T-helper 1 cell (primary cell): ENCODE measurements at places on chromosomes 4 and X.

- no peak for DNase-seq
Observed at GRCh38 chrX:110086162-110086915, 83.4 kb downstream of the TMEM164 start.

DNA sequence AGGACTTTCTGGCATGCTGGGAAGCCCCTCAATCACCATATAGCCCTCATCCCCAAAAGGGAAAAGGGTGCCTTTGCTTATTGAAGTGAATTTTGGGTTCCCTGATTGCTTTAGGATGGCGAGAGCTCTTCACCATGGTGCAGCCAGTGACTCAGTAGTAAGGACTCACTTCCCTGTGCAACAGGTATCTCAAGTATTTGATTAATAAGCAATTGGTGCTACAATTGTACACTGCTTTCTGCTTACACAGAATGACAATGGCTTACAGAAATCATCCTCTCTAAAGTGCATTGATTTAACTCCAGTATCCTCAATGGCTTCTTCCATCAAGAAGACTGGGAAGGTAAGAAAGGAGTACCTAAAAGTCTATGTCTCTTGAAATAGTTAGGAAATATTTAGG is 143.7 kb upstream of the SMIM10 start:
- no peak for DNase-seq

DNA sequence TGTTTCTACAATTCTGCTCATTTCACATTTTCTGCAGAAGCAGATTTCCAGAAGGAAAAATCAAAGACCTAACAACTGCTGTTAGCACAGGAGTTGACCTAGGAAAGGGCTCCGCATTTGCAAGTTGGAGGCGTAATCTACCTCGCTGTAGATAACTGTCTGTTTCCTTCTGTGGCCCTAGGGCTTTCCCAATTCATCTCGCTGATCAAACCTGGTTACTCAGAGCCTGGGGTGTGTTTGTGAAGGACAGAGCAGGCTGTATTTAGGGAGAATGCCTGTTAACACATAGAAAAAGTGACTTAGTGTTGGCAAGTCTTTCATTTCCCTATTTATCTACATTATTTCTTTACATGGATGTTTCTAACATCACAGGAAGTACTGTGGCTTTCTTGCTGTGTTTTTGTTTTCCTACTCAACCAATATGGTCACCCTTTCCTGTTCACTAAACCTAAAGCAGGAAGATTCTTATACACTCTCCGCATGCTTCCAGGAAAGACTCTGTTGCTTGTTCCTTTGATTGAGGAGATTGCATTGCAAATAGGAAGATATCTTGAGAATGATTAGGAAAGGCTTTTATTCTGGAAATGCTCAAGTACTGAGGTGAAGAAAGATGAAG is 40.5 kb downstream of the AGA start:
- no peak for DNase-seq

GRCh38 chr4:78129383-78130108 is 72.4 kb downstream of the FRAS1 start:
- no peak for DNase-seq

- no peak for DNase-seq
Observed at GRCh38 chr4:626201-627091, 1.1 kb downstream of the PDE6B start.

- no peak for DNase-seq
Observed at GRCh38 chr4:182643801-182644682, 273.1 kb downstream of the DCTD start.

DNA sequence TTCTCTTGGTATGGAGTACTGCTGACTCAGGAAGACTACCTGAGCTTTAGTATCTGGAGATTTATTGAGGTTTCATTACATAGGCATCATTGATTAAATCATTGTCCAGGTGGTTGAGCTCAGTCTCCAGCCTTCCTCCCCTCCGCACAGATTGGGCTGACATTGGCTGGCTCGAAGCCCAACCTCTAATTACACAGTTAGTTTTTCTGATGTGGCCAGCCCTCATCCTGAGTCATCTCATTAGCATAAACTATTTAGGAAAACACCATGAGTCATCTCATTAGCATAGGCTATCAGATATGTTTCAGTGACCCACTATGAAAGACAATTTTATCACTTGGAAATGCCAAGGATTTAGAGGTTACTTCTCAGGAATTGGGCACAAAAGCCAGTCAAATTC is 93.9 kb upstream of the ANKRD50 start:
- DNase-seq, result no peak

DNA sequence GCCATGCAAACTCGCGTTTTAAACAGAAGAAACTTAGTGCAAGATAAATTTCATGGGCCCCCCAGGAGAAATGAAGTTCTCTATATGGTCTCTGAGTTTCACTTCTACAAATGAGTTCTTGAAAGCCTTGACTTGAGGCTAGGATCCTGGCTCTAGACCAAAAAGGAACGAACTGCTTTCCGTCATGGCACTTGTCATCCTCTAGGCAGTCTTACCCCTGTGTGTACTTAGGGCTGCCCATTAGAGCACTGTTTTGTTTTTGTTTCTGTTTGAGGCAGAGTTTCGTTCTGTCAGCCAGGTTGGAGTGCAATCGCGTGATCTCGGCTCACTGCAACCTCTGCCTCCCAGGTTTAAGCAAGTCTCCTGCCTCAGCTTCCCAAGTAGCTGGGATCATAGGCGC is 29.0 kb downstream of the RNF4 start:
- DNase-seq, result no peak

DNA sequence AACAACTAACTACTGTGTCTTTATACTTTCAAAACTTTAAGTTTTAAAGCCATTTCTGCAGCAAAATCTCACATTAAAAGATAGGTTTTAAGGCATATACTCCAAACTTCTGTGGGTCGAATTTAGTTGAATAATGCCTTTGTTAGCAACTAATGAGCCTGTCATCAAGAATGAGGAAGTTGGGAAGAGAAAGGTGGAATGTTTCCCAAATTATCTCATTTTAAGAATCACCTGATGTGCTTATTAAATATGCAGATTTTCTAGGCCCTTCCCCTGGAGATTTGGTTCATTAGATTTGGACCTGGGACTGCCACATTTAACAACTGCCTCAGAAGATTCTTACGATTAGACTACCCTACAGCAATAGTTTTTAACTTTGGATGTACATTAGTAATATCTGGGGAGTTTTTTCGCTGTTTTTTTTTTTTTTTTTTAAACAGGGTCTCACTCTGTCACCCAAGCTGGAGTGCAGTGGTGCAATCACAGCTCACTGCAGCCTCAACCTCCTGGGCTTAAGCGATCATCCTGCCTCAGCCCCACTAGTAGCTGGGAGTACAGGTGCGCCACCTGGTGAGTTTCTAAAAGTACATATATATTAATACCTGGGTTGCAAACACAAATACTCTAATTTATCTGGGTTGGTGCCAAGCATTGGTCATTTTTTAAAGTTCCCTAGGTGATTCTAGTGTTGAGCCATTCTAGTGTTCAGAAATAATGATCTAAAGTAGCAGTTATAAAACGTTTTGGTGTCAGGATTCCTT is 16.1 kb upstream of the TASL start:
- no peak for DNase-seq

DNA sequence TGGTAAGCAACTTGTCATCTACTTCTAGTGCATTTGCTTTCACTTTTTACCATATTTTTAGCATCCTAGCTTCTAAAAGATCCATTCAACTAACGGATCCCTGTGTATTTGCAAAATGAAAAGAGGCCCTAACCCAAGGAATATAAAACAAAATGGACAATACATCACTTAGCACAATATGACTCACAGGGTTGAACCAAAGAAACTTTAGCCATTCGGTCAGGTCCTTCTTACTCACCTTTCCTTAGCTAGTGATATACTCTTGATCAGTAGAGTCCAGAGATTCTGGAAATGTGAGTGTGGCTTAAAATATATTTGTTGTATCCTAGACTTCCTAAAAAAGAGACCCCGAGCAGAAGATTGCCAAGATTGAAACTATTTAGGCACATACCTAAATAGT is 19.5 kb downstream of the TMPRSS11E start:
- no peak for DNase-seq

- DNase-seq, result no peak
Observed at GRCh38 chr4:47816748-47817147, 21.1 kb downstream of the CORIN start.

DNA sequence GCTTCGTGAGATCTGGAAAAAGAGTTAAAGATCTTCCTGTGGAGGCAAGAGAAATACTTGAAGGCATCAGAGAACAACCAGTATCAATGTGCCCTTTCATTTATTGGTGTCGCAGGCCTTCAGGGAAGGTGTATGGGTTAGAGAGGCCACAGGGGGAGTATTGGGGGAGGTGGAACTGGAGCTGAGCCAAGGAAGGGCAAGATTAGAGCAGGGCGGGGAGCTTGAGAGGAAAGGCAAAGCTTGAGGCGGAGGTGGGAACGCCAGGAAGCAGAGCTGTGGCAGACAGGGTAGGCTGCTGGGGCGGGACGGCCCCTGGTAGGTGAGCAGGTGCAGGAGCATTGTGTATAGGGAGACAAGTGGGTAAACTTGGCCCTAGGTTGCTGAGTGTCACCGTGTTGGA is 329.9 kb downstream of the ARHGAP10 start:
- DNase-seq, result no peak

DNA sequence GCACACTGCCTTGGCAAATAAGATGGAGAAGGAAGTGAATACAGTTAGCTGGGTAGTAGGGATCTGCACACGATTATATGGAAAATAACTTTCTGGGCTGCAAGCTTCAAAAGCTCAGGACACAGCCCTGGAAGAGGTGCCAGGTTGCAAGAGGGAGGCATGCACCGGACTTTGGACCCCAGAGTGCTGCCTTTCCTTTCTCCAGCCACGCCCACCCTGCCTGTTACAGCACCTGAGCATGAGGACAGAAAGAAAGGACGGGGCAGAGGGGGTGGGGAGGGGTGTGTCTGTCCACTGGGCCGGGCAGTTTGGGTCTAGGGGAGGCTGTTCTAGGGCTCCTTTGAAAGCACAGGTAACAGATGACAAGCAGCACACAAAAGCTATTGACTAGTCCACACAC is 152.8 kb downstream of the ENPP6 start:
- no peak for DNase-seq

- no peak for DNase-seq
Observed at GRCh38 chrX:103356858-103357257, 552 bp downstream of the TCEAL9 start.

GRCh38 chr4:16884673-16885460 is 13.6 kb downstream of the LDB2 start:
- no peak for DNase-seq

- no peak for DNase-seq
Observed at GRCh38 chr4:28010577-28011240, 1150.1 kb downstream of the STIM2 start.

- no peak for DNase-seq
Observed at GRCh38 chr4:177555007-177555574, 112.9 kb upstream of the AGA start.

GRCh38 chr4:24742773-24743172 is 52.6 kb upstream of the SOD3 start:
- DNase-seq, result no peak

- DNase-seq, result no peak
Observed at GRCh38 chr4:169272265-169272886, 1.6 kb upstream of the SH3RF1 start.

DNA sequence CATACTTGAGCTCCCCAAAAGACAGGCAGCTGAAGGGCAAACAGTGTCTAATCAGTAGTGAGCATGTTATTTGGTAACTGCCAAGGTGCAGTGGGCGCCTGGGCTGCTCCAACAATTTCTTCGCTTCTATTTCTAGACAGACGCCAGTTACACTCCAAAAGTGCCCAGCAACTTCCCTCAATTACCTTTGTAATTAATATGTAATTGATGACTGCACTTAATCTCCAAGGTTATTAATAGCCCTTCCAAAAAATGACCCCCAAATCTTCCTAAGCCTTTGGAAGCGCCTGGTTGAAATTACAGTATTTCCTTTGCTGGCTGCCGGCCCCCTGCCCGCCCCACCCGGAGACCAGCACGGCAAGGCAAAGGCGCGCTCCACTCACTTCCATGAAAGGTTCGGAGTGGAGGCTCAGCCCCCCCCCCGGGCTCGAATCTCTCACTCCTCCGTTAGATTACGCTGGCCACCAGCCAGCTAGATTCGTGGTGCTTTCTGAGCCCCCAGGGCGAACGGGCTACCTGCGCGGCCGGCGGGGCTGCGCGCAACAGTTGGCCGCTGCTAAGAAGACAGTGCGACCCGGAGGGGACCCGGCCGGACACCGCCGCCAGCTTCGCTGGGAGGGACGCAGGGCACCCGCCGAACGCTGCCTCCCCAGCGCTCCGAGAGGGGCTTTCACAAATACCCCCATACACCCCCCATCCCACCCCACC is 1.9 kb downstream of the GPC4 start:
- no peak for DNase-seq

DNA sequence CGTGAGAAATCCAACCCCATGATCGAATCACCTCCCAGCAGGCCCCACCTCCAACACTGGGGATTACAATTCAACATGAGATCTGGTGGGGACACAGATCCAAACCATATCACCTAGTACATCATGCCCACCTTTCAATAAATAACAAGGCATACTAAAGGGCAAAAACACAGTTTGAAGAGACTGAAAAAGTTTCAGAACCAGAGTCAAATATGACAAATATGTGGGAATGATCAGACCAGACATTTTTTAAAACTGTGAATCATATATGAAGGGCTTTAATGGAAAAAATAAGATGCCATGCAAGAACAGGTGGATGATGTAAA is 167.3 kb downstream of the CAMK2D start:
- no peak for DNase-seq

- no peak for DNase-seq
Observed at GRCh38 chr4:723751-724530, 18.3 kb downstream of the PCGF3 start.

DNA sequence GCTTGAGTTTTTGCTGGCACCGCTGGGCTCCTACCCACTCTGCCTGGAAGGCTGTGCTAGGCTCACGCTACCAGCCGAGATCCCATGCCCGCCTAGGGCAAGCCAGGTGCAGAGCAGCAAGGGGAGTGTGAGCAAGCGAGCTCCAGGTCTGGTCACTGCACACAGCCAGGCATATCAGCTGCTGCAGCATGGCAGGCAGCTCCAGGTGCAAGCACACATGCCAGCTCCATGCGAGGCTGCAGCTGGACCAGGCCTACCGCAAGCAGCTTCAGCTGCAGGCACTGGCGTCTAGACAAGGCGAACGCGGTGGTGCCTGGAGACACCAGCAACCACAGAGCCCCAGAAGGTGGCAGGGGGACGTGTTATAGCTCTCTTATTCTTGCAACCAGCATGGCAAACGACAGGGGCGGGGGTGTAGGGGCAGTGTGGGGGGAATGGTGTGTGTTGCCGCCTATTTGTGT is 614.7 kb upstream of the EPHA5 start:
- DNase-seq, result no peak

DNA sequence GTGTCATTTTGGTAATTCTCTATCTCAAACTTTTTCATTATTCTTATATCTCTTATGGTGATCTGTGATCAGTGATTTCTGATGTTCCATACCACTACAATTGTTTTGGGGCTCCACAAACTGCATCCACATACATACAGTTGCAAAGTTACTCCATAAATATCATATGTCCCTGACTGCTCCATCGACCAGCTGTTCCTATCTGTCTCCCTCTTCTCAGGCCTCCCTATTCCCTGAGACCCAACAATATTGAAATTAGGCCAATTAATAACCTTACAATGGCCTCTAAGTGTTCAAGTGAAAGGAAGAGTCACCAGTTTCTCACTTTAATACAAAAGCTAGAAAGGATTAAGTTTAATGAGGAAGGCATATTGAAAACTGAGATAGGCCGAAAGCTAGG is 108.7 kb downstream of the ANAPC10 start:
- no peak for DNase-seq
